Esophagus squamous epithelium (tissue), 5 donors: ENCODE measurements at places on chromosomes 5 and 9.
A peak's percentile ranks its signal among the peaks of the same experiment; 100 is the strongest.

- no peaks in the 10 kb centered on the region for H3K36me3 ChIP-seq
- no peaks in the 10 kb centered on the region for H3K27me3 ChIP-seq
- no peak overlapping the region for H3K4me3 ChIP-seq
- peak overlapping the region; percentile 3 for H3K27ac ChIP-seq
Observed at GRCh38 chr9:129574911-129575585, 45.9 kb downstream of the C9orf50 start.

DNA sequence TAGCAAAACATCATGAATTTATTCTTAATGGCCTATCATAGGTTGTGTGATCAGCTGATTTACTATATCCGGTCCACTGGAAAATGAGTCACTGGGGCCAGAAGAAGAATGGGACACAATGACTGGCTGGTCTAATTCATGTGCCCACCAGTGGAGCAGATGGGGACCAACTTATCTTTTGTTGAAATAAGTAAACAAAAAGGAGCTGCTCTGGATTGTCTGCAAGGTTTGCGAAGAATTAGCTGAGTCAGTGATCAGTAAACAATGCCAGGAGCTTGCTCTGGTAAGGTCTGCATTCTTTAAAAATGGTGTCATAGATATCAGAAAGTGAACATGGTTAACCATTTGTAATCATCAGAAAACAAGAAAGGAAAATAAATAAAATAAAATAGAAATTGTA lies 128.0 kb downstream of the RASEF start:
- DNase-seq, result no peak
- no peaks in the 10 kb centered on the region for H3K27me3 ChIP-seq
- no peak overlapping the region for H3K27ac ChIP-seq

- DNase-seq, result no peak
- H3K4me3 ChIP-seq, result peak overlapping the region; percentile 52
- no peaks in the 10 kb centered on the region for H3K36me3 ChIP-seq
- no peaks in the 10 kb centered on the region for H3K27me3 ChIP-seq
Observed at GRCh38 chr5:150085191-150085912, 1.0 kb downstream of the CSF1R start.

GRCh38 chr5:56693220-56693579 lies 122.1 kb upstream of the MAP3K1 start:
- no peaks in the 10 kb centered on the region for H3K27me3 ChIP-seq
- H3K36me3 ChIP-seq, result no peaks in the 10 kb centered on the region
- no peak for DNase-seq
- H3K4me3 ChIP-seq, result no peak overlapping the region
- H3K27ac ChIP-seq, result no peak overlapping the region

DNA sequence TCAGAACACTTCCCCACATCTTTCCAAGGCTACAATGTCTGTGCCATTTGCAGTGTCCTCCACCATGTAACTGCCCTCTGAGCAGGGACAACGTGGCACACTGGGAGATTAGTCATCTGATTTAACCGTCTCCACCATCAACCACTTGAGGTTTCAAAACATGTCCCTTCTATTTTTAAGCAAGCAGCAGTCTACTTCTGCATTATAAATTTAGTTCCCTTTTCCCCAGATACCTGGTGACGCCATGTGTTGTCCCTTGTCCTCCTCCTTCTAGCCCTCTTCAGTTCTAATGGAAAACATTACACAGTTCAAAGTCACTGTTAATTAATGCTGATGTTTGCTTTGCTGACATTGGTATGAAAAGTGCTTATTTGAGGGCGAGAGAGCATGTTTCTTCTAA lies 52.8 kb downstream of the ATP10B start:
- H3K4me3 ChIP-seq, result no peak overlapping the region
- H3K27me3 ChIP-seq, result no peaks in the 10 kb centered on the region
- no peak for DNase-seq
